ENCODE measurements at places on chromosomes 11 and 22.
A peak's percentile ranks its signal among the peaks of the same experiment; 100 is the strongest.

- no peak for DNase-seq
Observed at GRCh38 chr11:86938900-86939880, 16.0 kb downstream of the FZD4 start.

GRCh38 chr22:38981992-38982927 lies at the start of gene APOBEC3B:
APOBEC3B (plus strand) TSS chr22:38982347; CDS start chr22:38982454, 107 bp downstream.
- peak; percentile 95 for DNase-seq

- no peak for DNase-seq
Observed at GRCh38 chr22:19661156-19661555, 53.1 kb upstream of the SEPTIN5 start.

DNA sequence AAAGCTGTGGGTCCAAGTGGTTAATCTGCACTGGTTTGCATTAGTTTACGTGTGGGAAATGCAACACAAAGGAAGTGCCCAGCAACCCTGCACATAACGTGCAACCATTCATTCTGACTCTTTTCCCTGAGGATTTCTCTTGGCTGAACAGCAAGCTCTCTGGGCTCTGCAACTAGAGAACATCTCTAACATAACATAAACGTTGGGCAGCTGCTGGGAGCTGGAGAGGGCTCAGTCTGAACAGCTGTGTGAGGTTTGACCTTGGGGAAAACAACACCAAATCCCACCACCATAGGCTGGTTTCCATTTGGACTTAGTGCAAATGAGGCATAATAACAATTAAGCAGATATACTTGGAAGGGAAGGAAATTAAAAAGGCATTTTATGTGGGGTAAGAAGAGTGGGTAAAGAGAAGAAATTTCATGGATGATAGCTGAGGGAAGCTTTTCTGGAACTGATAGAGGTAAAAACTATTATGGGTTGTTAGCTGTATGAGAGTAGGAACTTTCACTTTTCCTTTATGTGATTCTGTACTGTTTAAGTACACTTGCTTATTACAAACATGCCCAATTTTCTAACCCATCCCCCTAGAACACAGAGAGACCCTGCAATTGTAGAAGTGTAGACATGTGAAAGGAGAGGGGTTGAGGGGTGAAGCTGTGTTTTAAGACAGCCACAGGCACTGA lies 76.2 kb downstream of the SNX19 start:
- no peak for DNase-seq

DNA sequence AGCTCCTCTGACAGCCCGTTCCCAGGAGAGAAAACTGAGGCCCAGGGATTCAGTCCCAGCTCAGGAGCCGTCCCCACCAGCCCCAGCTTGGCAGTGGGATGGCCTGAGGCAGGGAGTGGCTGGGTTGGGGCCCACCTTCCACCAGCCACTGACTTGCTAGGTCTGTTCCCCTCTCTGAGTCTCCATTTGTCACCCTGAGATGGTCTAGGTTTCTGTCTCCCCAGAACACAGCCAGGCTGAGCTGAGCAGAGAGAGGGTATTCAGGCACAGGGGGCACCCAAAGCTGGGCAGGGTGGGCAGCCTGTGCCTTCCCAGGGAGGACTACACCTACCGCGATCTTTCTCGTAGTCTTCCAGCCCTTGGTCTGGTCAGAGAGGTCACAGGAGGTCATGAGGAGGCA lies 95.7 kb downstream of the PDE2A start:
- DNase-seq, result no peak

DNA sequence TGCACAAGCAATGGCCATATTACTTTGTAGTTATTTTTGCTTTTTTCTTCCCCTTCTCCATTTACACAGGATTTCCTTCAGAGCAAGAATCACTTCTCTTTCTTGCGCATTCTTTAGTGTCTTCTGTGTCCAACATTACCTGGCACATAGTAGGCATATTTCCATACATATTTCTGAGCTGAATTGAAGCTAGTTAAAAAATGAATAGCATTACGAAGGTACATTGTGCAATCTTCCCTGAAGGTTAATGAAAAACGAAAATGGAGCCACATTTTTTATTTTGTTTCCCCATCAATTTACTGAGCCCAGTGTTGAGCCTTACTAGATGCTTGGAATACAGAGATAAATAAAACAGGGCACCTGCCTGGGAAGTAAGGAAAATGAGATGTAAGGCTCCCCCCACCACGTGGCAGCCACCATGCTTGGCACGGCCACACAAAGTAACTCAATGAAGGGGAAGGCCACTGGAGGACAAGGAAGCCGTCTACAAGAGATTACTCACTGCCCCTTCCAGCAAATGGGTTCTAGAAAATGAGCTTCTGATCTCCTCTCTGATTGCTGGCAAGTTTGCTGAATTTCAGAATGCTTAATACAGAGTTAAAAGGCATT lies 381.9 kb downstream of the LARGE1 start:
- no peak for DNase-seq

DNA sequence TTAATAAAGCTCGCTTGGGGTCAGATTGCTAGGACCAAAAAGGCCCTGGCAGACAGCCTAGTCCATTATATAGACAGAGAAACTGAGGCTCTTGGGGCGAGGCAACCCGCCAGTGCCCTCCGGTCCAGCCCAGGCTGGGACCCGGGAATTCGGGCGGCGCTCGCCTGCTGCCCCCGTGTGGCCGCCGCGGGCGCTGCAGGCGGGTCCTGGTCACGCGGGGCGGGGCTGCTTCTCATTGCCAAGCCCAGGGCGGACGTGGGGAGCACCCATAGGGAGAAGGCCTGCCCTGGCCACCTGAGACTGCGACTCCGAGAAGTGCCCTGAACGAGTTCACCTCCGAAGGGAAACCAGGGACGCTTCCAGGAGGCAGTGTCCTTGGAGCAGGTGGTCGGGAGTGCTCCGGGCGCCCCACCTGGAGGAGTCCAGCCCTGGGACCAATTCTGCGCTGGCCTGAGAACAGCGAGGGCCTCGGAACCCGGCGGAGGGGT lies 36.0 kb upstream of the CSNK1E start:
- peak; percentile 52 for DNase-seq

DNA sequence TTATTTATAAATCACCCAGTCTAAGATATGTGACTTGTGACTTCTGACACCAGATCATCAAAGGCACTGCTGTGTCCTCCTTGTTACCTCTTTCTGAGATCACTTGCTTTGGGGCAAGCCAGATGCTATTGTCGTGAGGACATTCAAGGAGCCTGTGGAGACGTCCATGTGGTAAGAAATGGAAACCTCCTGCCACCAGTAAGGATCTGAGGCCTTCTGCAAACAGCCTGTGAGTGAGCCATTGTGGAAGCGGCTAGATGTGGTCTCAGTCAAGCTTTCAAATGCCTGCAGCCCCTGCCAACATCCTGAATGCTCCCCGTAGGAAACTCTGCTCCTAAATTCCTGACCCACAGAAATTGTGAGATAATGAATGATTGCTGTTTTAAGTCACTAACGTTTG lies 11.7 kb upstream of the RDX start:
- no peak for DNase-seq

DNA sequence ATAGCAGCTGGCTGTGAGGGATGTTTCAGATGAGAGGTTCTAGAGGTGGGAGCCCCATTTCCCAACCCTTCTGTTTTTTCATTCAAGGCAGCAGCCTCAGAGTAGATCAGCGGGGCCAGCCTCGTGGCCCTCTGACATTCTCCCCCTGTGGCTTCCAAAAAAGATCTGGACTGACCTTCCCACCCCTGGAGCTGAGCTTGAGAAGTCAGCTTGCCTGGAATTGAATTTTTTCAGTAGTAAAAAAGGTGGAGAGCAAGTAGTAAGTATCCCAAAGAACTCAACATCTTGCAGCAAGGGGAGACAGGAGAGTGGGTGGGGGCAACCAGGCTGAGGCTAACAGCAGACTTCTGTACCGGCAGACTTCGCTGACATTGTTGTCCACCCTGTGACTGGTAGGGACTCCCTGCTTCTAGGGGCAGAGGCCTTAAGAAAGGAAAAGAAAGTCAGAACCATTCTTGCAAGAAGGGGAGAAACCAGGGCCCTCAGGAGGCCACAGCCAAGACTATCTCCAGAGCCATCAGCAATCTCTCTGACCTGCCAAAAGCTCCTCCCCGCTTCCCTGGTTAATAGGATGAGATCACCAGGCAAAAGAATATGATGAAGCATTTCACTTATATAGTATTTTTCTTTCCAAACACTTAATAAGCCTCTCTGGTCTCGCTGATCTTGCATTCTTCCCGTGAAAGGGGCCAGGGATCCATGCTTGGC lies 2.0 kb upstream of the GRIK4 start:
- no peak for DNase-seq

DNA sequence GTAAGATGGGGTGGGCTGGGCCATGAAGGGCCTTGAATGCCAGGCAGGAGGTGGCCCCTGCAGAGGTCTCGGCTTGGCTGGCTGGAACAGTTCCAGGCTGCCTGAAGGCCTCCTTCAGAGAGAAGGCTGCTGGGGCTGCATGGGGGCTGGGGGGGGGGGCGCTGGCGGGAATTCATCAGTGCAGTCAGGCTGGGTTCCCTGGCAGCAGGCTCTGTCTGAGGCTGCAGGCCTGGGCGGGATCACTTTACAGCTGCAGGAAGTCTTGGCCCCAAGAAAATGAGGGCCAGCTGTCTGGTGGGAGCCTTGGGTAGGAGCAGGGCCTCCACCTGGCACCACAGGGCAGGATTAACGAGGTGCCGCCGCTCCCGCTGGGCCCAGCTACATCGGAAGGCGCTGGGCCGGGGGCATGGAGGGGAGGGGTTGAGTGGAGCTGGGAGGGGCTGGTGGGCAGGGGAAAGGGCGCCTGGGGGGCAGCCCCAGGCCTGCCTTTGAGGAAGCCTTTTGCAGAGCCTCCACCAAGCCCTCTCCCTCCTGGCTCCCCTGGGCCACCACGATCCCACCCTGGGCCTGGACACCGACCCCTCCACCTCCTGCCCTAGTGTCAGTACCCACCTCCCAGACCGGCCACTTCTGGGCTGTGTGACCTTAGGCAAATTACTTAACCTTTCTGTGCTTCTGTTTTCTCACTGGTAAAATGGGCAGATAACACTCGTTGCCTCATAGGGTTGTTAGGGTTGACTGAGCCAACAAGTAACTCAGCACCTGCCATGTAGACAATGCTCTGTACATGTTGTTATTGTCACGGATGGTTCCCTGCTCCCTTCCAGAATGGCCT lies 31.0 kb upstream of the HMOX1 start:
- DNase-seq, result no peak

DNA sequence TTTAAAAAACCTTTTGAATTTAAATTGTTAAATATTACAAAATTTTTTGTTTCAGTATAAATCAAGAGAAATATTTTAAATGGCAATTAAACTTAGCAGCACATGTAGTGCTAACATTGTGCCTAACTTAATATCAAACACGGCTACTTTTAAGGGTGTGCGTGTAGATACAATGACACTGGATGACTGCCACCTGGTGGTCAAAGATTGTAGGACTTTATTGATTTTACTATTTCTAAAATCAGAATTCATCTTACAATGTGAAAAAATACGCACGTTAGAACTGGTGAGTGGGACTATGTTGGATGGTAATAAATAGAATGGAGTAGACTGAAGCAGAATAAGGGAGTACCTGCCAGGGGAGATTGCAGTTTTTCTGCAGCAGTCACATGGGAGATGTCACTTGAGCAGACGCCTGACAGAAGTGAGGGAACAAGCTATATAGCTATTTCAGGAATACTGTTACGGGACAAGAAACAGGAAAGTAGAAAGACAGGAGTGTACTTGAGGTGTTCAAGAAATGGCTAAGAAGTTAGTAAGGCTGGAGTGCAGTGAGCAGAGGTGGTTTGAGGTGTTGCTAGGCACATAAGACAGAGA lies 52.9 kb downstream of the UVRAG start:
- DNase-seq, result peak; percentile 48

- DNase-seq, result no peak
Observed at GRCh38 chr11:110200241-110200640, 96.2 kb downstream of the RDX start.

DNA sequence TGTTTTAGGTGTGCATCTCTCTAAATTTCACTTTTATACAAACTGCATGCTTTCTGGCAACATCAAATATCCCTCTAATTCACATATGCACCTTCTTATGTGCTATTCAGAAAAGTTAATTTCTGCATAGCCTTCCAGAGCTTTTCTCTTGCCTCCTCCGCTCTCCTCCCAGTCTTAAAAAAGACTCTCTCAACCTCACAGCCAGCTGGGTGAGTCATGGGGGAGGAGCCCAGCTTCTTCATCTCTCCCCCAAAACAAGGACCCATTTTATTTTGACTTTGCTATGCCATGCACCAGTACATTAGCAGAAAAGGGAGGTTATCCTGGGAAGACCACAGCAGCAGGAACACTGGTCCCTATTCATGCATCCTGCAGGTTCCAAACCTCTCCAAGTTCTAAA lies 234.4 kb downstream of the KCNA4 start:
- no peak for DNase-seq

DNA sequence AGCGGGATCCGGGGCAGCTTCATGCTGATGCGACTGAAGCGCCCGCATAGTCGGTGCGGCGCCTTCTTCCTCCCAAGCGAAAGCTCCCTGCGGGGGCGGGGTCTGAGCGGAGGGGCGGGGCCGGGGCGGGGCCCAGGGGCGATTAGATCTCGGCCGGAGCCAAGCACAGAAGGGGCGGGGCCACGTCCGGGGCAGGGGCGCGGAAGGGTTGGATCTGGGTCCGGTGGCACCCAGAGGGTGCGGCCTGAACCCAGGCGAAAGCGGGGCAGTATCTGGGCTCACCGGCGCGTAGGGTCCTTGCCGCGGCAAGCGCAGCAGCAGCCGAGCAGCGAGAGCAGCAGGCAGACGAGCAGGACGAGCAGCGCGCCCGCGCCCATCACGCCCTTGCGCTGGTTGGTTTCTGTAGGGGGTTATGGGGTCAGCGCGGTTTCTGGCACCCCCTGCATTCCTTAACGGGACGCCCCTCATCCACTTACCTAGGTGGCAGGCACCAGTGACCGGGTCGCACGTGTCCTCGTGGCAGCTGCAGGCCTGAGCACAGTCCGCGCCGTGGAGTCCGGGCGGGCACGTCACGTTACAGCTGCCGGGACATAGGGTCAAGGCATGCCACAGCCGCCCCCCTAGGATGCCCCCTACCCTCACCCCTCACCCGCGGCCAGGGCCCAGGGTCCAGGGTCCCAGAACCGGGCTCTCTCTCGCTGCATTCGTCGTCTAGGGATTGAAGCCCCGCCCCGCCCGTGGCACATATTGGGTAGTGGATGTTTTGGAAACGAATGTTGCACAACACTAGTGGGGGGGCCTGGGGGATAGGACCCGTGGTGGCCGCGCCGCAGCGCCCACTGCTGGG lies 8.1 kb downstream of the SCARF2 start:
- peak; percentile 74 for DNase-seq

DNA sequence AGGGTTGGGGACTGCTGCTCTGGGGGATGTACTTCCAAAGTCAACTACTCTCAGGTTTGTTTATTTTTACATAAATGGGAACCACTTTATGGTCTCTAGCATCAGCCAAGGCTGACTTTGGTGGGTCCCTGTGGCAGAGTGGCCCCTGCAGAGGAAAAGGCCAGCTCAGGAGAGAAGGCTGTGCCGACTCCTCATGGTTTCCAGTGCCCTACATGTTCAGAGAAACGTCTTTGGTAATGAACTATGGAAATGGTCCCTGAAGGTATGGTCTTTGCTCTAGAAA lies 3.0 kb upstream of the ZDHHC8 start:
- no peak for DNase-seq

- DNase-seq, result no peak
Observed at GRCh38 chr11:12237381-12237784, 127.0 kb downstream of the MICAL2 start.

DNA sequence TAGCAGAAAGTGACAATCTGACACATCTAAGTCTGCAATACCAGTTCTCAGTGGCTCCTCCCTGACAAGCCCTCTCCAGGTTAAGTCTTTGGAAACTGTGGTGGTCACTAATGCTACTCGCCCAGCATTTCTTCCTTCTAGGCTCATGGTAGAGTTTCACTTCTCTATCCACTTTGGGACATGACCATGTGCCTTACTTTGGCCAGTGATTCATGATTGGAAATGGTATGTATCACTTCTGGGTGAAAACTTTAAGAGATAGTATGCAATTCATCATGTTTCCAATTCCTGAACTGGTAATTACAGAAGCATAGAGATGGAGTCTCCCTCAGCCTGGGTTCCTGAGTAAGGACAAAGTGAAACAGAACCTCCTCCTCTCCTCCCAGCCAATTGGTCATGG lies 151.5 kb upstream of the LMO1 start:
- DNase-seq, result no peak

All from left colon (tissue), 2 donors.